ENCODE measurements at places on chromosomes 5 and 9.

- DNase-seq, result no peak
These were observed 1.9 kb downstream of the GCNT4 start for GRCh38 chr5:75050415-75050814.

DNA sequence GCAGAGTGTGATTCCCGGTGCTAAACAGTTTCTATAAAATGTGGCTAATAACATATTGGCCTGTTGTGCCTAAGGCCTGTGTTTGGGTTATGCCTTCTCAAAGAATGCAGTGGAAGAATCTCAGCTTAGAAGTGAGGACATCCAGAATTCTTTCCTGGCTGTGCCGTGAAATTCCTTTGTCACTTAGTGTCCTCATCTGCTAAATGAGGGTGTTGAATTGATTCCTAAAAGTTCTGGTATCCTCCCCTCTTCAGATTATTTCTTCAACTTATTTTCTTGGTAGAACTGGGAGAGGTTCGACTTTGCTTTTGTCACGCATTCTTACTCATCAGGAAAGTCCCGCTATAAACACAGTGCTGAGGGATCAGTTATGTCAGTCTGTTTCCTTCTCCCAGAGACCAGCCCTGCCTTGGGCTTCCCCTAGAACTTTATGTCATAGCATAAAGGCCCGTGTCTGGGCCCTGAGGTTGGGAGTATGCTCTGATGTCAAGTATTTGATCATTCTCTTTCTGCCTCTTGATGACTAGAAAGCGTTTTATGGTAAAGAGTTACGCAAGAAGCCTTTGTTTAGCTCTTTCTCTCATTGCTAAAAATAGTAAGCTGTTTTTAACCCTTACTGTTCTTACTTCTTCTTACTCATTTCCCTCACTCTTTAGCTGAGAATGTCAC is 29.5 kb downstream of the MTAP start:
- DNase-seq, result peak; percentile 80

GRCh38 chr5:114447084-114447773 is 85.4 kb downstream of the KCNN2 start:
- no peak for DNase-seq

DNA sequence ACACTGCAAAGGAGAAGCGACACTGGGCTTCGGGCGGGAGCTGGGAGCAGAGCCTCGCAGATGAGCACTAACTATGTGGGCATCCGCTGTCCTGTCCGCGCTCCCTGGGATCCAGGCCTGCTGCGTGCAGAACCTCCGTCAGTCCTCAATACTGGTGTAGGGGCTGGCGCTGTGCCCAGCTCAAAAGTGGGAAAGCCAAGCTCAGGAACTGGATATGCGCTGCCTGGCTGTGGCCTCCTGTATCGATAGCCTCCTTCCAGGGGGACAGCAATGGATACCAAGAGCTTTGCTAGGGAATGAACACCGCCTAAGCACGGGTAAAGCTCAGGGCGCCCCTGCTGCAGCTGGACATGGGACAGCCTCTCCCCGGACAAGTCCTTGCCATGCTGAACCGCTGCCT is 270.4 kb downstream of the NSG2 start:
- DNase-seq, result no peak

DNA sequence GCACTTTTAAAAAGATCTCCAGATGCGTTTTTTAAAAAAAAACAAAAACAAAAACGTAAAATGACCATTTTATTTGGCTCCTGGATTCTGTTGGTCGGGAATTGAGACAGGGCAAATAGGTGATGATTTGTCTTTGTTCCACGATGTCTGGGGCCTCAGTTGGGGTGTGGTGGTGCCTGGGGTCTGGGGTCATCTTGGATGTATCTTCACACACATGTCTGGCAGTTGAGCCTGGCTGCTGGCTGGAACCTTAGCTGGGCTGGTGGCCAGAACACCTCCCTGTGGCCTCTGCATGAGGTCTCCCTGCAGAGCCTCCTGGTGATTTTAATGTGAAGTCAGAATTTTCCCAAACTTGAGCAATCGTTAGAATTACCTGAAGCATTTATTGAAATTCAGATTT is 42.5 kb upstream of the BASP1 start:
- DNase-seq, result no peak

GRCh38 chr9:138049779-138050471 is 172.3 kb downstream of the CACNA1B start:
- DNase-seq, result no peak

- DNase-seq, result no peak
These were observed 1.2 kb upstream of the DMRT1 start for GRCh38 chr9:840343-840742.

GRCh38 chr5:57836921-57837320 is 354.3 kb upstream of the ACTBL2 start:
- DNase-seq, result no peak

DNA sequence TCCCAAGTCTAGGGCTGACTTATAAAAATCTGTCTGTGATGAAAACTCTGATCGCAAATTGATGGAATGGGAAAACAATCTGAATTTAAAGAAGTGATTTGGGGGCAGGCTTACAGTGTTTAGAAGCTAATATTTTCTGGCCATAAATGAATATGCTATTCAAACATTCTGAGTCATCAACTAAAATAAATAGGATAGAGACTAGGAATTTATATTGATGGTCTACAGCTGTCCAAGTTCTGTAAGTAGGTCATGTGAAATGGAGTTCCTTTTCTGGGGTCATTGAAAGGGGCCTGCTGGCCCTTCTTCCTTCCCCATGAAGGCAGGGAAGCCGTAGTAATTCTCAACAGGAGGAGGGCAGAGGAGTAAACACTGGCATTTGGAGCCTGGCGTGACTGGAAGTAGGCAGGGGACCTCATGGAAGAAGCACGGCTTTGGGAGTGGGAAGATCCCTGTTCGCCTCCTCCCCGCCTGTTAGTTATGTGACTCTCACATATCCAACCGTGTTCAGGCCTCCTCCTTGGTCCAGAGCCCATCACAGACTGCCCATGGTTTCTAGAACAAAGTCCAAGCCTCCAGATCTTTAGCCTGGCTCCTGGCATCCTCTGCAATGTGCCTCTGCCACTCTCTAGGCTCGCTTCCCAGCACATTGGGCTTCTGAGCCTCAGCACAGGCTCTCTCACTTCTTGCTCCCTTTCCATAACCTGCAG is 31.7 kb downstream of the ALG2 start:
- DNase-seq, result no peak

GRCh38 chr9:135016876-135017275 is 70.6 kb upstream of the OLFM1 start:
- no peak for DNase-seq

DNA sequence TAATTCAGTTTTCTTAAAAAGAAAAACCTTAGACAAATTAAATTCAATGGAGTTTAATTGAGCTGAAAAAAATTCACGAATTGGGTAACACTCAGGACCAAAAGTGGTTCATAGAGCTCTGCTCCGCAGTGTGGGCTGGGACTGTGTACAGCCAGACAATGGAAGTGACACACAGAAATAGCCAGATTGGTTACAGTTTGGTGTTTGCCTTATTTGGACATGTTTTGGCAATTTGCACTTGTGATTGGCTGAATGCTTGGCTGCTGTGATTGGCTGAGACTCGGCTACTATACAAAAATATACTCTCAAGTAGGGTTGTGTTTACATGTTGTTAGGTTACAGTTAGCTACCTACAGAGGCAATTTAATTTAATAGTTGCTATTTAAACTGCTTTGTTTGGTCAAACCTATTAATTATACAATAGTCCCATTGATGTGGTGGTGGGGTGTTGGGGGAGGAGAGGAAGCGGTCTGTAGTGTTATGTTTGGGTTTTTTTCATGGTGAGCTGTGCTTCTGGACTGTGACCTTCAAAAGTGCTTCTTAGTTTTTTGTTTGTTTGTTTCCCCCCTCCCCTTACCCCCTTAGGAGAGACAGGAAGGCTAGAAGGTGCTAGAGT is 95.2 kb downstream of the CNTLN start:
- DNase-seq, result no peak

- no peak for DNase-seq
These were observed 9.6 kb downstream of the TRIP13 start for GRCh38 chr5:902129-902916.

- peak; percentile 55 for DNase-seq
These were observed 163.8 kb upstream of the TRPM3 start for GRCh38 chr9:71285191-71285656.

DNA sequence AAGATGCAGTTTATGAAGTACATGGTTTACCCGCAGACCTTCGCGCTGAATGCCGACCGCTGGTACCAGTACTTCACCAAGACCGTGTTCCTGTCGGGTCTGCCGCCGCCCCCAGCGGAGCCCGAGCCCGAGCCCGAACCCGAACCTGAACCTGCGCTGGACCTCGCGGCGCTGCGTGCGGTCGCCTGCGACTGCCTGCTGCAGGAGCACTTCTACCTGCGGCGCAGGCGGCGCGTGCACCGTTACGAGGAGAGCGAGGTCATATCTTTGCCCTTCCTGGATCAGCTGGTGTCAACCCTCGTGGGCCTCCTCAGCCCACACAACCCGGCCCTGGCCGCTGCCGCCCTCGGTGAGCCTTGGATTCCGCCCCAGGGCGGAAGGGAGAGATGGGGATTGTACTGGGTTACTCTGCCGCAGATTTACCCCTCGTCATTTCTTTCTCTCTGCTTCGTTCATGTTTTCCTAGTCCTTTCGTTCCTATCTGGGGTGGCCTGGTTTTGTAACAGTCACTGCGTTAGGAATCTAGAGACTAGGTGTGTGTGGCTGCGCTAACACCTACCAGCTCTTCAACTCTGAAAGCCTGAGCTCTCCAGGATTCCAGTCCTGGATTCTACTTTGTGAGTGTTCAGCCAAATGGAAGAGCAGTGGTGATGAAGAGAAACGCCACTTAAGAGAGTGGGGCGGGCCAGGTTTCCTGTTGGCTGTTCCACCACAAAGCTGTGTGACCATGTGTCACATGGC is 638 bp downstream of the MRPS30 start:
- DNase-seq, result peak; percentile 49

GRCh38 chr5:80935811-80936385 is 24.3 kb upstream of the RASGRF2 start:
- DNase-seq, result no peak

GRCh38 chr9:81543695-81544094 is 145.7 kb downstream of the TLE1 start:
- no peak for DNase-seq

DNA sequence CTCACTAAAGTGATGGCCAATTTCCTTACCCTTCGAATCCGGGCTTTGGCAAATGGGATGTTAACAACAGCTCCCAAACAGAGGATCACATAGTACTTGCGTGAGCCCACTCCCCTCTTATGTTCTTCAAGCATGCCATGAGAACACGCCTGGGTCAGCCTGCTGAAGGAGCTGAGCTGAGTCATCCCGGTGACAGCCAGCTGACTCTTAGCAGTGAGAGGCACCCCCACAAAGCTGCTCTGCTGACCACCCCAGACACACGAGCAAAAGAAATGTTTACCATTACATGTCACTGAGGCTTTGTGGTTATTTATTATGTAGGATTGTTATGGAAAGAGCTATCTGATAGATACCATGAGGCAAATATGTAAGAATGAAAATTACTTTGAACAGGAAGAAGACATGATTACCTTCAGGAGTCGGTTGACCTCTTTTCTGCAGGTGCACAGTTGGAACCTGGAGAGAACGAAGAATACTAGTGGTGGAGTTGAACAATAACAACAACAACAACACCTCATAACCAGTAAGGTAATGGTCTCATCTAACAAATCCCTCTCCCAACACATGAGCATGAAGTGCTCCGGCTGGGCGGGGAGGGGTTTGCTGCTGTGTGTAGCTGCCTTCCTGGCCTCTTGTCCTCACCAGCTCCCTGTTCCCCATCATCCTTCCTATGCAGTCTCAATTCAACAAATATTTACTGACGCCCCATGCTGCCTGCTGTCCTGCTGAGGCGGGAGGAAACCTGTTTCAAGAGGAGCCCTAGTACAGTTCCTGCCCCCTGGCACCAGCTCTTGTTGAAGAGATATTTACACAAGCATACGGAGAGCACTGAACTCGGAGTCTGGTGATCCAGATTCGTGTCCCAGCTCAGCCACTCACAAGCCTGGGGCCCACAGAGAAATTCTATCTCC is 69.4 kb upstream of the LHFPL2 start:
- DNase-seq, result no peak

GRCh38 chr5:142186857-142187594 is 78.4 kb downstream of the NDFIP1 start:
- DNase-seq, result no peak

GRCh38 chr9:7976167-7976755 is 176.7 kb upstream of the DMAC1 start:
- peak; percentile 91 for DNase-seq

- DNase-seq, result no peak
These were observed 196.8 kb downstream of the ANXA1 start for GRCh38 chr9:73348471-73348870.

- no peak for DNase-seq
These were observed 485.1 kb upstream of the PAPPA start for GRCh38 chr9:115668521-115668920.

- no peak for DNase-seq
These were observed 79.8 kb upstream of the KLF9 start for GRCh38 chr9:70494221-70494620.

GRCh38 chr5:141186897-141187512 is at the start of gene PCDHB9:
TSS of gene PCDHB9 (plus strand) at chr5:141187161. CDS start at chr5:141187319, 158 bp downstream.
- peak; percentile 13 for DNase-seq

GRCh38 chr9:111622626-111623025 is 8.5 kb upstream of the DNAJC25 start:
- DNase-seq, result no peak

- DNase-seq, result no peak
These were observed 213.6 kb upstream of the S1PR3 start for GRCh38 chr9:88777498-88778312.

GRCh38 chr9:92760494-92760893 is 4.1 kb downstream of the BICD2 start:
- no peak for DNase-seq

DNA sequence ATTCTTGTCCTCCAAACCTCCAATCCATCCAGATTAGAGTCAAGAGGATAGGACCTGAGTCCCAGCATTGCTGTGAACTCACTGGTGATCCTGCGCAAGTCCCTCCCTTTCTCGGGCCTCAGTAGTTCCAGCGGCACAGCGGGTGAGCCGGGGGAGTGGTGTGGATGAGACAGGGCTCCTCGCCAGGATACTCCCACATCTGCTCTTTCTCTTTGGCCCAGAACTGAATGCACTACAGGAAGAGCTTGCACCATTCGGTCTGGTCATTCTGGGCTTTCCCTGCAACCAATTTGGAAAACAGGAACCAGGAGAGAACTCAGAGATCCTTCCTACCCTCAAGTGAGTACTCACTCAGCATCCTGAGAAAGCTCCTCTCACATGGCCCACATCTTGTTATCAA is 6.3 kb downstream of the GPX3 start:
- no peak for DNase-seq

- no peak for DNase-seq
These were observed 31.9 kb downstream of the ICE1 start for GRCh38 chr5:5454391-5454790.

DNA sequence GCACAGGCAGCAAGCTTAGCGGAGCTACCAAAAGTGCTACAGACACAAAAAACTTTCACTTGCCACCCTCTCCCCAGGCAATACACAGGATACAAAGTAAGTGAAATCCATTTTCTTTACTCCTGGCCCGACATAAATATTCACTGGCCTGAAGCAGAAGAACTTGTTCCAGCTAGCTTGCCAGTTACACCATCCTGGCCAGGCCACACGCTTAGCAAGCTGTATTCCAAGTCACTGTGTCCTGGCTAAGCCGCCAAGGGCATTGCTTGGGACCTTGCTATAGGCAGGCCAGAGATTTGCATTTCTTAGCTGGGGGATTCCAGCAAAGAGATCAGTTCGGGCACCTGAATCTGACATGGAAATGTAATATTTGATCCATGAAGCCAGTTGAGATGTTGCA is 71.0 kb upstream of the SLC1A3 start:
- DNase-seq, result no peak

GRCh38 chr5:84430863-84431663 is 46.4 kb upstream of the EDIL3 start:
- no peak for DNase-seq
